ENCODE measurements at places on chromosomes 13 and 19. TPM values are rescaled to one million over a fixed set of nuclear protein-coding genes. Genes with fewer than 3 reads are reported as not detected.

DNA sequence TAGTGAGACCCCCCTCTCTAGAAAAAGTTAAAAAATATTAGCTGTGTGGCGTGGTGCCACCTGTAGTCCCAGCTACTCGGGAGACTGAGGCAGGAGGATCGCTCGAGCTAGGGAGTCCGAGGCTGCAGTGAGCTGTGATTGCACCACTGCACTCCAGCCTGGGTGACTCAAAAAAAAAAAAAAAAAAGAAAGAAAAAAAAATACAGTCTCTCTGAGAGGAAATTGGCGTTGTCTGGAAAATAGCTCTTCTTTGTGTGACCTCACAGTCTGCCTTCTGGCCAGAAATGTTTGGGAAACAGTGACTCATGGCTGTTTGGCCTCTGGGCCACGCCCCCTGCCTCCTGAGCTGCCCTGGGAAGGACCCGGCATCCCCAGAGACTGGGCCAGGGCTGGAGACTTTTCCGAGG lies 10.7 kb downstream of the MARCHF2 start:
- no peak for DNase-seq

- DNase-seq, result no peak
Observed at GRCh38 chr19:29971648-29972047, 29.6 kb downstream of the URI1 start.

Gene TEX29
- not detected for polyA plus RNA-seq

DNA sequence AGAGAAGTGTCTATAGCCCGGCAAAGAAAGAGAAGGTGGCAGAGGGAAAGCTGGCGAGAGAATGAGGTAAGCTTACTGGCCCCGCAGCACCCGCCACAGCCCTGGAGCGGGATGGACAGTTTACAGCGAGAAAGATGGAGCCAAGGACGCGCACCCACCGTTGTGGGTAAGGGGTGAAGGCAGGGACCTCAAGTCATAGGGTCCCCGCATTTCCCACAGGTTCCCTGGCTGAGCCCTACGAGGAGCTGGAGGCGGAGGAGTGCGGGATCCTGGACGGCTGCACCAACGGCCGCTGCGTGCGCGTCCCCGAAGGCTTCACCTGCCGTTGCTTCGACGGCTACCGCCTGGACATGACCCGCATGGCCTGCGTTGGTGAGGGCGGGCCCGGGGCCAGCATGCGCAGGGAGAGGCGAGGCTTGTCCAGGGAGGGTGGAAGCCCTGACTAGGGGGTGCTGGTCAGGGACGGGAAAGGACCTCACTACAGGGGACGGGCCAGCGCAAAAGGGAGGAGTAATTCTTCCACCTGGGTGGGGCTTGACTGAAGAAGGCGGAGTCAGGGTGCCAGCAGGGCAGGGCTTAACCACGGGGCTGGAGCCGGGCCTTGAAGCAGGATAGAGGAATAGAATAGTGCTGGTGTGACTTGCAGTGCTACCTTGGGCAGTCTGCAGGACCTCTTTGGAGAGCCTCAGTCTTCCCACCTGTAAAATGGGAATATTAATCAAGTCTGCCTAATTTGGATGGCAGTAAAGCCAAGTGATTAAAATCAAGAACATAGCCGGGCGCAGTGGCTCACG lies 26.5 kb downstream of the LTBP4 start:
- no peak for DNase-seq

- no peak for DNase-seq
Observed at GRCh38 chr13:22210134-22210930, 539.5 kb downstream of the FGF9 start.

DNA sequence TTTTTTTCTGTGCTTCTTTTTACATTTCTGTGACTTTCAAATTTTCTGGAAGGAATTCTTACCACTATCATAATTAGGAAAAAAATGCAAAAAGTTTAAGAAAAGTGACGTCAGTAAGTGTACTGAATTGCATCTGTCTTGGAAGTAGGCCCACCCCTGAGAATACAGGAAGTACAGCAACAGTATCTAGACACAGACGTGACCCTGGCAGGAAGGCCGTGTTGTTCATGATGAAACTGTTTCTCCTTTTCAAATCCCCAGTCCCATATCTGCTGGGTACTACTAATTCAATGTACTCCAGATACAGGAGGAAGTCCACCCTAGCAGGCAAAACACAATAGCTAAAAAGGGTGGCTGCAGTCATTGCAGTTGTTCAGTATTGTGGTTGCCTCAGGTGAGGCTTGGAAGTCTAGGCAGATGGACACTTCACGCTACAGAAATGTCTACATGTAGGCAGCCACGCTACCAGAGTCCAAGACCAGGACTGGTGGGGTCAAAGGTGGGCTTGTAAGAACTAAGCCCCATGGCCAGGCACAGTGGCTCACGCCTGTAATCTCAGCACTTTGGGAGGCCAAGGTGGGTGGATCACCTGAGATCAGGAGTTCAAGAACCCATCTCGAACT lies 49.6 kb upstream of the MED4 start:
- no peak for DNase-seq

Gene URAD
- not detected for polyA plus RNA-seq

GRCh38 chr13:35744144-35744543 lies 267.7 kb upstream of the MAB21L1 start:
- no peak for DNase-seq

DNA sequence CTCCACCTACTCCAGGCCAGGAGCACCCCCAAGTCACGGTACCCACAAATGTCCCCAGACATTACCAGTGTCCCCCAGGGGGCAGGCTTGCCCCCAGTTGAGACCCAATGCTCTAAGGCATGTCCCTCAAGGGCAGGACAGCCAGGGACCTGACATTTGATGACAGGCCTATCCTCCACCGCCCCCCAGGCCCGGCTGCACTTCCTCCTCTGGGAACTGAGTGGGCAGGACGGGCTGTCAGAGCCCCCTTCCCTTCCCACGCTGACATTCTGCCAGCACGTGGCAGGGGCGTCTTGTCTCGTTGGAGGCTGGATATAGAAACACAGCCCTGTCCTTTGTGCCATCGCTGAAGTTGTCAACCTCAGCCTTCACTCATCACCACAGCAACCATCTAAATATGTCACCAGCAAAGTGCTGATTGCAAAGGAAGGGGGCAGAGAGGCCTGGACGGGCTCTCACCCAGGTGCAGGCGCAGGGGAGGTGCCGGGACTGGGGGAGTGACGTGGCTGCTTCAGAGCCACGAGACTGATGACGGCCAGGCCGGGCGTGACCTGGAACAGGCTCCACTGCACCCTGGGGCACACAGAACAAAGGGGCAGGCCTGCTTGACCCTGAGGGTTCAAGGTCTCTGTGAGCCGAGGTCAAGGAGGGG lies 38.4 kb downstream of the GNG7 start:
- no peak for DNase-seq
